ENCODE measurements at places on chromosomes 1 and 21.
A peak's percentile ranks its signal among the peaks of the same experiment; 100 is the strongest.

DNA sequence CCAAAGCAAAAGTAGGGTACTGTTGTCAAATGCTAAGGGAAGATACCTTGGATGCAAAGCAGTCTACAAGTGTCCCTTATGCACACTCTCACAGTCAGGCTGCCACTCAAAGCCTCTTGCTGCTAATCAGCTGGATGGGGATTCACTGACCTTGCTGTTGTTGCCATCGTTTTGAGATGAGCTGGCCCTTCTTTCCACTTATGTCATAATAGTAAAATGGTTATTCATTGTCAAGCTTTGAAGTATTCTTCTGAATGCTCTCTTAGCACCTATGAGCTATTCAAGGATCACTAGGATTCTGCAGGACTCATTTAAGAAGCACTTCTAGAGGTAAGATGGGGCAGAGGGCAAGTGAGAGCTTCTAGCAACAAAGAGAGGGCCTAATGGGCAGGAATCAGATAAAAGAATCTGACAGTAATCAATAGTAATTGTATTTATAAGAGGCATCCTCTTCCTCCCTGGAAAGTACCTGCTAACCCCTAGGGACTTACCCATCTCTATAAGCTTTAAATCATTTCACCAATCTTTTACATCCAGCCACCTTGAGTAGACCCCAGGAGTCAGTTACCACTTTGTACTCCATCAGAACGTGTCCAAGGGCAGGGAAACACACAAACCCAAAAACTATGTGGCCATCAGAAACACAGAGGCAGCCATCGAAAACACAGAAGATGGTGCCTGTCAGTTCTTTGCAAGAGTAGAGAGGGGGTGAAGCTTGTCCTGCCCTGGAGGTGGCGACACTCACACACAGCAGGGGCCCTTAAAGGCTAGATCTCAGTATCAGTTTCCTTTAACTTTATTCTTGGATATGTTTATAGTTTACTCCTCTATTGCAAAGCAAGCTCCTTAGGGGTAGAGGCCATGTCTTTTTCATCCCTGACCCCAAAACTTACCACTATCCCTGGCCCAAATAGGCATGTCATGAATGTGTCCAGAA, 103.7 kb upstream of the NFIA start:
- peak; percentile 7 for DNase-seq

DNA sequence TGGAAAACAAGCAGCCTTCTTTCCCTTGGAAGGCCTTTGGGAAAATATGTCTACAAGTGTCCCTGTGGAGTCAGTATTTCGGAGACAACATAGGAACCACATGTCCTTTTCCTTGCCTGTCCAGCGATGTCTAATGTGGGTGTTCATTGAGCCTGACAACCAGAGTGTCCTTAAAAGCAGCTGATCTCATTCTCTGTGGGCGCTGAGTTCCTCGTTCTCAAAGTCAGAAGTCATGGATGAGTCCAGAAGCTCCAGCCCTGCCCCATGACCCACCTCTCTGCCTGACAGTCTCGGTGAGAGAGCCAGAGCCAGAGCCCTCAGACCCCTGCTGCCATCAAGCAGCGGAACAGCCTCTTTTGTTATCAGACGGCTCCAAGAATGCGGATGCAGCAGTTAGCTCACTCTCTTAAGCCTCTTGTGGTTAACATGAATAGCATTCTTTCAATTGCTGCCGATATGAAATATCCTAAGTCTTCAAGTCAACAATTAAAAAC, 329.2 kb downstream of the TGFB2 start:
- DNase-seq: no peak

- no peak for DNase-seq
Measured at GRCh38 chr21:34812504-34813265, 143.9 kb downstream of the CLIC6 start.

DNA sequence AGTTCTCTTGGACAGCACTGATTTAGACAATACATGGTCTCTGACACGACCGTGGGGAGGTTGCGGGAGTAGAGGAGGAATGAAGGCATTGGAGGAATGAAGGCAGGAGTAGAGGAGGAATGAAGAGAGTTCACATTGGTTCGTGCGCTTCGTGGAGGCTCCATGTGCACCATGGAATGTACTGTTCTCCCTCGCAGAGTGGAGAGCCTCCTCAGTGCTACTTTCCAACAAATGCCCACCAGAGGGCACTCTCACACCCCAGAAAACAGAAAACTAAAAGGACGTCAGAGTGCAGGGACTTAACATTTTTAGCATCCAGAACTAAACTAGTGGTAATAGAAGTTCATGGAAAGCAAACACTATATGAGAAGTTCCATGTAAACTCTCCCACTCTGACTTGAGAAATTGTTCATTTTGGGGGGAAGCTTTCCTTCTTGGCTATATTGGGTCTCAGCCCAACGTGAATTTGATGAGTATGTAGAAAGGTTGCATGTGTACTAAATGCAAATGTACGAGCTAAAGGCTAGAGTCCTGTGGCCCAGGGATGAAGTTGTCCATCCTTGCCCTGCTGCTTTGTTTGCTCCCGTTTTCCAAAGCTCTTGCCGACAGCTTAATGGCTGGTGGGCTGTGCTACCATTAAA, 211.6 kb downstream of the LMX1A start:
- DNase-seq: peak; percentile 11

DNA sequence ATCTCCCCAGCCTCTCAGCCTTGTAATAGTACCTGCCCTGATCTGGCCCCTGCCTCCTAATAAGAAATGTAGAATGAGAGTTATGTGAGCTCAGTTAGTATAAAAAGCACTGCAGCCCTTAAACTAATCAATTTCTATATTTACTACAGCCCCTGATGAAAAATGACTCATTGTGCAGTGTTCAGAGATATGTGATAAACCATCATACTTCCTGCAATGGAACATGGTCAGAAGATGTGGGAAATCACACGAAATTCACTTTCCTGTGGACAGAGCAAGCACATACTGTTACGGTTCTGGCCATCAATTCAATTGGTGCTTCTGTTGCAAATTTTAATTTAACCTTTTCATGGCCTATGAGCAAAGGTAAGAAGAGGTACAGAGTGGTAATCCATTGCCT, 176.8 kb upstream of the PDE4B start:
- no peak for DNase-seq
